GM18507 (cell line): ENCODE measurements at places on chromosomes 16 and 17.

DNA sequence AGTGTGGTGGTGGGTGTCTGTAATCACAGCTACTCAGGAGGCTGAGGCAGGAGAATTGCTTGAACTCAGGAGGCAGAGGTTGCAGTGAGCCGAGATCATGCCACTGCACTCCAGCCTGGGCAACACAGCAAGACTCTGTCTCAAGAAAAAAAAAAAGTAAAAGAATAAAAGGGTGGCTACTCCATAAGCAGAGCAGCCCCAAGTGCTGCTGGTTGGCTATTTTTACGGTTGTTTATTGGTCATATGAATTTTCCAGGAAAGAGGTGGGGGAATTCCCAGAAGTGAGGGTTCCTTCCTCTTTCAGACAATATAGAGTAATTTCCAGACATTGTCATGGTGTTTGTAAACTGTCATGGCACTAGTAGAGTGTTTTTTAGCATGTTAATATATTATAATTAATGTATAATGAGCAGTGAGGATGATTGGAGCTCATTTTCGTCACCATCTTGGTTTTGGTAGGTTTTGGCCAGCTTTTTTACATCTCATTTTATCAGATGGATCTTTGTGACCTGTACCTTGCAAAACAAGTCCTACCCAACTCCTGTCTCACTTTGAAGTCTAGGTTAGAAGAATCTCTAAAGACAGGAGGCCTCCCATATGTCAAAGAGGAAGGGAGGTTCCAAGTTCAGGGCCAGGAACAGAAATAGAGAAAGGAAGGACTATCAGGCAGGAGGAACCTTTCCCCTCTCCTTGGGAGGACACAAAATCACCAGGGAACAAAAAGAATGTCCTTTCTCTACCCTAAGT is 39.1 kb downstream of the HOXB1 start:
- DNase-seq, result no peak

DNA sequence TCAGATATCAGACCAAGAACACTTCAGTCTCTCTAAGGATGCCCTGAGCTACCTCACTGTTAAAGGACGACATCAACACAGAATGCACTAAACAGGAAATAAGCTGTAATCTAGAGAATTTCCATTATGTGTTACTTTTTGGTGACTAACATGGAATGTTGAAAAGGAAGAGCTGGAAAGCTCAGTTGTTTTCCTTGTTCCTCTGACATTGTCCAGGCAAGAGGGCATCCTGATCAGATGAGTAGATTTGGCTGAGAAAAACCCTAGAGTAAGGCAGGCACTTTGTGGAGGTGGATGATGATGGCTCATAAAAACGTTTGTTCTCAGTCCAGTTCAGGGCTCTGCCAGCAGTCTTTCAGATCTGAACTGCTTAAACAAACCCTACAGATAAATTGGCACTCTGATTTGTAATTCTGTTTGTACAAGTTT is 34.0 kb downstream of the DGKE start:
- DNase-seq, result no peak

DNA sequence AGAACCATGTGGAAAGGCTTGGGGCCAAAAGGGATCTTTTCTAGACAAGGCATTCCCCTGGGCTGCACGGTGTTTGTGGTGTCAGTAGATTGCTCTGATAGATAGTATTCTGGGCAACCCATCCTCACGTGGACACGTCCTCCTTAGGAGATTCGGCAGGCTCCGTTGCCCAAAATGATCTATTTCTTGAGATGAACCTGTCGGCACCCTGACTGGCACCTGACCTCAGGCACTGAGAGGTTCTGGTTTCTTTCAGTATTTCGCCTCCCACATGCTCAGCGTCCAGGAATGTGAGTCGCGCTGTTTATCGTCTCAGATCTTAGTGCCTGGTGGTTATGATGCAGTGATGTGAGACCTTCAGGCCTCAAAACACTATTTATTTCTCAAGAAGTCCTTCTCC is 89.7 kb downstream of the MARCHF10 start:
- DNase-seq, result no peak

DNA sequence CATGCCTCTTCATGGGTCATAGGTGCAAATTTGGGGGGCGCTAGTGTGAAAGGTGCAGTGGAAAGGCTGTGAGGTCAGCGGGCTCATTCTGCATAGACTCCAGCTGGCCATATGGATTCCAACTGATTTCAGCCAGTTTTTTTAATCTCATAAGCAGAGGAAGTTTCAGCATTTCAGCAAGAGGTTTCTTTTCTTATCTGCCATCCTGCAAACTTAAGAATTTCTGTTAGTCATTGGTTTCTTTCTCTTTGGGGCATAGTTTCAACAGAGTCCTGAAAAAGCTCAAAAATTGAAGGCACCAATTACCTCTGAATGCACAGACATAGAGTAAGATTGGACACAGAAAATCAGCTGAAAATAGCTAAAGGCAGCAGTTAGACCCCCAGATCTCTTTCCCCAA is 16.2 kb upstream of the ALOX15 start:
- DNase-seq, result no peak

DNA sequence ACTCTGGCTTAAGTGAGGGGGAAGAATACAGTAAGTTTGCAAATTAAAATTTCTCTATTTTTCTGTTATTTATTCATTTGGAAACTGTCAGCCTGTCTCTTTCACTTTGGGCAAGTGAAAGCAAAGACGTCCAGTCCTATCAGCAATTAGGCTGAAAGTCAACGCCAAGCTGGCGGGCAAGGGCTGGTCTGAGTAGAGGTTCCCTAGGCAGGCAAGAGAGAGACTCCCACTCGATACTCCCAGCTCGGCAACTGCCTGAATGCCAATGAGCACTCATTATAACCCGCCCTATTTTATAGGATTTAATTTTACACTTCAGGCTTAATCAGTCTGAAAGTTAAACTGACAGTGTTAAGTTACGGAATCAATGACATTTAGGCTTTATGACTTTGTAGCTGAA is 14.3 kb upstream of the SLC38A8 start:
- DNase-seq, result no peak

DNA sequence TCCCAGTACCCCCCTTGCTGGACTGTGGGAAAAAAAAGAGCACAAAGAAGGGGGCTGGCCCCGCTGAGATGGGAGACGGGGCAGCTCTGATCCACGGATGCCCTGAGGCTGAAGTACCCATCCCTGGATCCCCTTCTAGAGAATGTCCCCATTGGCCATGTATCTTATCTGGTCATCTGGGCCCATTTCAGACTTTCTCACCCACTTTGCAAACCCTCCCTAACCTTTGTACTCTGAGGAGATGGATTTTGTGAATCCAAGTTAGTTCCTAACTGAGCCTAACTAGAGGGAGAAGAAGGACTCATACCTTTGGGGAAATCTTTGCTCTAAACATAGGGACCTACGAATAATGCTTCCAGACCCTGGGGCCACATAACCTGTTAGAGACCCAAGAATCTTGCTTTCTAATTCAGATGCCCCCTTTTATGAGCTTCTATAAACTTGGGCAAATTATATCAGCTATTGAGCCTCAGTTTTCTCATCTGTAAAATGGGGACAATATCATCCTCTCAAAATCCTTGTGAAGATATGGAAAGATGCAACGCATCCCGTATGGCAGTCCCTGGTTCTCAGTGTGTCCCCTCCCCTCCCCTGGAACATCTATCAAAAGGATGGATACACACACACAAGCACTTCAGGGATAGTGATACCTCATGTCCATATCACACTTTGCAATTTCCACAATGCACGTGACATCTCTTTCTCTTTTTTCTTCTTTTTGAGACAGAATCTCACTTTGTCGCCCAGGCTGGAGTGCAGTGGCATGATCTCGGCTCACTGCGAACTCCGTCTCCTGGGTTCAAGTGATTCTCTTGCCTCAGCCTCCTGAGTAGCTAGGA is 16.8 kb upstream of the FZD2 start:
- DNase-seq, result no peak

DNA sequence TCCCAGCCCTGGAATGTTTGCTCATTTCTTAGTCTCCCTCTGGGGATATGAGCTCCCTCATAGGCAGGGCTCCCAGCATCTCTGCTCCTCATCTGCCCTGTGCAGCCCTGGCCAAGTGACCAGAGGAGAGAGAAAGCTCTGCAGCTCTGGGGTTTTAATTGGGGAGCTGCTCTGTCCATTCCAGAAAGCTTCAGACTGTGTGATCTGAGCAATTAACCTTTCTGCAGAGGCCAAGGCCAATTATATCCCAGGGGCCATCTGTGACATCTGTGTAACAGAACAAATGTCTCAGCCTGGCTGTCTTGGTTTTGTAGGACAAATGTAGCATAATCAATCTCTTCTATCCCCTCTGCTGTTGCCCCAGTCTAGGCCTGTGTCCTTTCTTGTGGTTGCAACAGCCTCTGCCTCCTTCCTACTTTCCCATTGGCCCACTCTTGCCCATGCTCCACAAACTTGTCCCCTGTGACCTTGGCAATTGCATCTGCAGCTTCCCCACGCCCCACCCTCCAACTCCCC is 156.0 kb downstream of the GSG1L start:
- DNase-seq, result no peak

DNA sequence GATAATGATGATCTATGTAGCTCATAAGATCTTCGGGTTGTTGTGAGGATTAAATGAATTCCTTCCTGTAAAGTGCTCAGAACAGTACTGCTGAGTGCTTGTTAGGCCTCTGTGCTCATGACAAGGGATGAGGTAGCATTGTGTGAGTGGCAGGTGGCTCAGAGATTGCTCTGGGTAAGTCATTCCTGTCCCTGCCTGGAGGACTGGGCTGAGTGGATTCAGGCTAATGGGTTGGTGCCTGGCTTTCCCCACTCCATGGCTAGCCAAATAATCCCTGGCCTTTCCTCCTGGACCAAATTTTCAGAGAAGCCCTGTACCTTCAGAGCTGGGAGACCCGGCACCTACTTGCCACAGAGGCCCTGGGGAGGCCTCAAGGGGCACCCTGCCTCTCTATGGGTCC is 1.3 kb upstream of the CCDC92B start:
- DNase-seq, result no peak

- no peak for DNase-seq
Measured at GRCh38 chr16:85768199-85768598, 17.3 kb upstream of the C16orf74 start.

- DNase-seq, result no peak
Measured at GRCh38 chr16:30874244-30874820, 19.5 kb downstream of the BCL7C start.

DNA sequence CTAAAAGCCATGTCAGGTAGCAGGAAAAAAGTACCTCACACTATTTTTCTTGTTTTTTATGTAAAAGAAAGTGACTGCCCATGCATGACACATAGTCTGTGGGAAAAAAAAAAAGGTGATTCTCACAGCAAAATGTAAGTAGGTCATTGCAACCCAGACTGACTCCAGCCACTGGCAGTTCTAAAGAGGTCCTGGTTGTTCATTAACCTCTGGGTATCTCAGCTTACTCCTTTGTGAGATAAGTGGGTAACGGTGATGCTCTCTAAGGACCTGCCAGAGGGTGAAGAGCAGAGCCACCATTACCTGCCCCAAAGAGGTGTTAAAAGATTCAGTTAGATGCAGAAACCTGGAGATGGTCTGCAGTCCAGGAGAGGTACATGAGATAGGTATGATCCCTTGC is 531.9 kb downstream of the GRIN2A start:
- no peak for DNase-seq
